Activated naive CD4-positive, alpha-beta T cell treated with Interleukin-2 at 50 U/mL for 16 hours (primary cell): ENCODE measurements at places on chromosomes 1 and 21.

DNA sequence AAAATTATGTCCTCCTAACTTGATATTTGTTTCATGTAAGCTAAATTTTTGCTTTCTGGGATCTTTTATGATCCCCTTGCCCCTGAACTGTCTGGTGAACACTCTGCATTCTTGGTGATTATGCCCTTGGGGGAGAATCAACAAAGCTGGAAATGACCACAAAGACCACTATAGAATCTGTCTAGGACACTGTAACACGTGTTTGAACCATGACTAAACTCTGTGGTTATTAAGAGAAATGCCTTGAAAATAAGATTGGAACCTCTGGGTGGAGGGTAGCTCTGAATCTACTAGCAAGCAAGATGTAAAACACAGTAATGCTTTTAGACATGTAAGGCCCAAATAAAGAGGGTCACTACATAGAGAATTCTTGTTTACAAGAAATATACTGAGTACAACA lies 237.5 kb downstream of the HMCN1 start:
- no peak for DNase-seq

DNA sequence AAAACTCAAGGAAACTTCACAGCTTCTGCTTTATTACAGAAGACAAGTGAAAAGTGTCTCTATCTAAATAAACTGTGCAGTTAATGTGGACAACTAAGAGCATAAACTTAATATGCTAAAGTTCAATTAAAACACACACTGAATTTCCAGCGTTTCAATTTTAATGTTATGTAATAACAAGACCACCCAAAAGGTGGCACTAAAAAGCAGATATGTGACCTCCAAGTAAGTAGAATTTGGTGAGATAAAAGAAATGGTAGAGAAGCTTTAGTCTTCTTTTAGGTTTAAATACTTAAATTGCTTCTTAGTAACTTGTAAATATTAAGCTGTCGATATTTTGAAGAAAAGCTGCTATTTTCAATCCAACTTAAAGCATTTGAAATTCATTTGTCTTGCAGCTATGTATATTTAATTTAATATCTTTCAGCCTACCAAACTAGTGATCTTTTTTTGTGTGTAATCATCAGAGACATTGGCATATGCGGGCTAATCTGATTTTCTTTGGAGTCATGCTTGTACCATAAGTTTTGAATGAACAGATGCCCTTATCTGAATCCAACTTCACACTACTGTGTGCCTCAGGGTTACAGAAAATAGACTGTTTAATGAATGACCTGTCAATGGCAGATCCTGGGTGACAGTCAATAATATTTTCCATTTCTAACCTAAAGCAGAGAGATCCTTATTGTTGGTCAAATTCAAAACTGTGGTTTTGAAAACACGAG lies 36.5 kb upstream of the ADAMTS1 start:
- DNase-seq, result no peak

DNA sequence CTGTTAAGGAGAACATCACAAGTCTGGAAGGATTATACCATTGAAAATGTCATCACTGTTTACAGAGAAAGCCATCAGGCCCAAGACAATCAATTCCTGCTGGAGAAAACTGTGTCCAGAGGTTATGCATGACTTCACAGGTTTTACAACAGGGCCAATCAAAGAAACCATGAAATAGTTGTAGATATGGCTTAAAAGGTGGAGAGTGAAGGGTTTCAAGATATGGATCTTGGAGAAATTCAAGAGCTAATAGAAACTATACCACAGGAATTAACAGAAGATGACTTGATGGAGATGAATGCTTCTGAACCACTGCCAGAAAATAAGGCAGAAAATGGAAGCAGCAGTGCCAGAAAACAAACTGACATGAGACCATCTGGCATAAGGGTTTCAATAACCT lies 30.2 kb downstream of the USP1 start:
- DNase-seq, result no peak

GRCh38 chr1:108027389-108027788 lies 62.4 kb upstream of the VAV3 start:
- no peak for DNase-seq

DNA sequence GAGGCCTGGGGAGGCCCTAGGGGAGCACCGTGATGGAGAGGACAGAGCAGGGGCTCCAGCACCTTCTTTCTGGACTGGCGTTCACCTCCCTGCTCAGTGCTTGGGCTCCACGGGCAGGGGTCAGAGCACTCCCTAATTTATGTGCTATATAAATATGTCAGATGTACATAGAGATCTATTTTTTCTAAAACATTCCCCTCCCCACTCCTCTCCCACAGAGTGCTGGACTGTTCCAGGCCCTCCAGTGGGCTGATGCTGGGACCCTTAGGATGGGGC lies 5.2 kb downstream of the ELF3 start:
- no peak for DNase-seq

DNA sequence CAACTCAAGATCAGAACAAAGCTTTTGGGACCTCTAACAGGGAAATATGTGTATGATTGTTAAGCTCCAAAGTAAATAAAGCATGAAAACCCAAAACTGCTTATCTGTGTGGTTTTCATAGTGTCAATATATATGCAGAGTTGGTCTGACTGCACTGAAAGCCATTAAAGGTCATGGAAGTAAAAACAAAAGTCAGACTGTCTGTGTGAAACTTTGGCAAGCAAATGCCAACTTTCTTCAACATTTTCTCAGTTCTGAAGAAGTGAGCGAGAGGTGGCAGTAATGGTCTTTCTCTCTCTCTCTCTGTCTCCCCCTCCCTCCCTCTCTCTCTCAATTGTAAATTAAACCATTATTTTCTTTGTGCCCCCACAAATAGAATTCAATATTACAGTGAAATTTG lies 100.1 kb upstream of the S1PR1 start:
- no peak for DNase-seq

DNA sequence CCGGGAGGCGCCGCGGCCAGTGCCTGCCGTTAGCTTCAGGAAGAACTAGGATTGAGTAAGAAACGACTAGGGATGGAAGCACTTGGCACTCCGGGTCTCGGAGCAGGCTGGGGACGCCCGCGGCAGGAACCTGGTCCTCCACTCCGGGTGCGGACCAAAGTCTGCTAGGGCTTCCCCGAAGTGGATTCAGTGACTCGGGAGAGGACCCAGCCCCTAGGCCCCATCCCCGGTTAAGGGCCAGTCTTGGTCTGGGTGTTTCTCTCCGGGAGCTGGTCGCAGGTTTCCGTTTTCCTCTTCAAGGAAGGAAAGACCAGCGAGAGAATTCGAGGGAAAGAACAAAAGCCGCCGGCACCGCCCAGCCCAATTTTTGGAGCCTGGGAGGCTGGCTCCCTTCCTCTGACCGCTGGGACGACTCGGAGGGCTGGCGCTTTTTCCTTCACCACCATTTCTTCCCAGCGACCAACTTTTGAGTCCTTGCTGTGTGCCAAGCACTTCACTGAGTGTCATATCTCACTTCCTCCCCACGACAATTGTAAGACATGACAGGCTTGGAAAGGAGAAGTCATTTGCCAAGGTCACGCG lies 16.8 kb upstream of the STMN1 start:
- no peak for DNase-seq

DNA sequence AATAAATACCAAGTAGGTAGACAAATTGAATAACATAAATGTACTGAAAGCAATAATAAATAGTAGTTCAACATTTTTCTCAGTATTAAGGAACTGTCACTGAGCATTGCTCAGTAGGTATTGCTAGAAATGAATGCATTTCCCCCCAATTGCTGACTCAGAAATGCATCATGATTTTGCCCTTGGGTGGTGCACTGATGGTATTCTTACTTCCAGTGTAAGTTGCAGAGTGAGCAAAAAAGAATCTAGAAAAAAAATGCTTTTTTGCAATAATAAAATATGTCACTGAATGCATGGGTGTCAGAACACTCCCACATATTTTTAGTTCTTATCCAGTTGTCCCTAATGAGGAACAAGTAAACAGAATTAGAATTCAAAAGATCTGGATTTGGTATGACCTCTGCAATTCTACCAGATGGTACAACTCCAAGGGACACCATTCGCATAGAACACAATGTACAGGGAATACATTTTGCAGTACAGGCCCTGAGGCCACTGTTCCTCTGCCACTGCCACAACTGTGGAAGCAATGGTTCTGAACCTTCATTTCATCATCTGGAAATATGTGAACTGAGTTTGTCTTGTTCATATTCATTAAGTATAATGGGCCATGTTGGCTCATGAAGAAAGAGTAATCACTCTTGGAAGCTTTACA lies 78.0 kb downstream of the ATP6V1G3 start:
- peak; percentile 6 for DNase-seq

DNA sequence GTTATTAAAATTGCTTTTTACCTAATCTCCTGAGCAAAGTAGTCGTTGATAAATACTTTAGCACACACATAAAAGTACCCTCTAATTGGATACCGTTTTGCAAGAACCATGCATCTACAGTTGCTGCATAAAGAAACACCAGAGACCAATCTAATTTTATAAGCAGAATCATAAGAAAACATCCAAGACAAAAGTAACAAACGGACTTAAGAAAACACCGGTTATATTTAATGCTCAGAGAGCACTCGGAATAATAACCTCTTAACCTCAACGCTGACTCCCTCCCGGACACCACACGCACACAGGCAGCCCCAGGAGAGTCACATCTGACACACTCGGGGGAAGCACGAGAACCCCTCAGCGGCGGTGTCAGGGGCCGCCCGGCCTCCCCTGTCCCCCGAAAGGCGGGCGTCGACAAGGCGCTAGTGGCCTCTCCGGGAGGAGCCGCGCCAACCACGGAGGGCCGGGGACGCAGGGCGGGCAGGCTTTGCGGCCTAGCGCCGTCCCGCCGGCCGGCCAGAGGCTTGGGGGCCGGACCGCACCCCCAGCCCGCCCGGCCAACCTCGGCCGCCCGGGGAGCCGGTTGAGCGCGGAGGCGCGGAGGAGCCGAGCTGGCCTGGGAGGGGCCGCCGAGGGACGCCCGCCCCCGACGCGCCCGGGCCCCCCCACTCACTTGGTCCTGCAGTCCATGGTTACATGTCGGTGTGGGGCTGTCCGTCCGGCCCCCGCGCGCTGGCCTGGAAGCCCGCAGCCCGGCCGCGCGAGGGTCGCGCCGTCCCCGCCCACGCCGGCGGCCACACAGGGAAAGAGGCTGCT lies 606 bp downstream of the DENND1B start:
- DNase-seq, result peak; percentile 66

GRCh38 chr1:7641587-7642417 lies 129.3 kb upstream of the VAMP3 start:
- no peak for DNase-seq

- no peak for DNase-seq
Measured at GRCh38 chr1:46199233-46199749, 1.1 kb upstream of the POMGNT1 start.

DNA sequence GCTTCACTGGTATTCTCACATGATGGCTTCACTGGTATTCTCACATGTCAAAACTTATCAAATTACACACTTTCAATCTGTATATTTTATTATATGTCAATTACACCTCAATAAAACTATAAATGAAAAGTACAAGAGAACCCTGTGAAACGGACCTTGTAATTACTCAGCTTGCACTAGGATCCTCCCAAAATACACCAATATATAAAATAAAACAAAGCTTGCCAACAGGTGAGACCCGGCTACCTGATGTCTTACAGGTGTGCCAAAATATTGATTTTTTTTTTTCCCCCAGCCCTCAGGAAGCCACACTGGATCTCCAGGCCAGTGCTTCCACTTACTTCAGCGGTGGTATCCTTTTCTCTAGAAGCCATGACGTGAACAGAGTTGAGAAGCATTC lies 22.9 kb downstream of the PIK3C2B start:
- no peak for DNase-seq

- DNase-seq, result no peak
Measured at GRCh38 chr1:238409932-238410331, 519.2 kb upstream of the ZP4 start.

GRCh38 chr1:162899422-162900146 lies 38.6 kb upstream of the CCDC190 start:
- DNase-seq, result no peak

- DNase-seq, result no peak
Measured at GRCh38 chr1:180981596-180982387, 40.9 kb downstream of the STX6 start.

GRCh38 chr1:24903011-24903461 lies 27.0 kb downstream of the RUNX3 start:
- DNase-seq, result peak; percentile 1

- DNase-seq, result no peak
Measured at GRCh38 chr1:109832945-109833344, 69.2 kb upstream of the EPS8L3 start.

DNA sequence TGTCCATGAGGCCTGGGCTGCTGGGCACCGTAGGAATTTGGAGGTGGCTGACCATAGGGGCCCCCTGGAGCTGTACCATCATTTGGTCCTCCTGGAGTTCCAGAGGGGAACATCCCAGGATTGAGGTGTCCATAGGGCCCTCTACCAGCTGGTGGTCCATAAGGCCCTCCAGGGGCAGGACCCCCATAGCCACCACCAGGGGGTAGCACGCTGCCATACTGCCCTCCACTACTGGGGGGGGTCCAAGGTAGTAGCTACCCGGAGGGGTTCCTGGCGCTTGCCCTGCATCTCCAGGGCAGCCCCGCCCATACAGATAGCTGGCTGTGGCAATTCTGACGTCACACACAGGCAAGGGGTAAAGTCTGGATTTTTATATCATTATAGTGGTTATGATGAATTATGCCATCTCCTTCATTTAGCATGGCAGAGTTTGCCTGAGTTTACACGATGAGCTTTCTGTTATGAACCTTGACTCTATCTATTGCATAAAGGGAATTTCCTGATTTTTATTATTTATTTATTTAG lies 13.2 kb downstream of the MDM4 start:
- no peak for DNase-seq

- DNase-seq, result peak; percentile 14
Measured at GRCh38 chr1:179036844-179037465, 11.3 kb downstream of the FAM20B start.

DNA sequence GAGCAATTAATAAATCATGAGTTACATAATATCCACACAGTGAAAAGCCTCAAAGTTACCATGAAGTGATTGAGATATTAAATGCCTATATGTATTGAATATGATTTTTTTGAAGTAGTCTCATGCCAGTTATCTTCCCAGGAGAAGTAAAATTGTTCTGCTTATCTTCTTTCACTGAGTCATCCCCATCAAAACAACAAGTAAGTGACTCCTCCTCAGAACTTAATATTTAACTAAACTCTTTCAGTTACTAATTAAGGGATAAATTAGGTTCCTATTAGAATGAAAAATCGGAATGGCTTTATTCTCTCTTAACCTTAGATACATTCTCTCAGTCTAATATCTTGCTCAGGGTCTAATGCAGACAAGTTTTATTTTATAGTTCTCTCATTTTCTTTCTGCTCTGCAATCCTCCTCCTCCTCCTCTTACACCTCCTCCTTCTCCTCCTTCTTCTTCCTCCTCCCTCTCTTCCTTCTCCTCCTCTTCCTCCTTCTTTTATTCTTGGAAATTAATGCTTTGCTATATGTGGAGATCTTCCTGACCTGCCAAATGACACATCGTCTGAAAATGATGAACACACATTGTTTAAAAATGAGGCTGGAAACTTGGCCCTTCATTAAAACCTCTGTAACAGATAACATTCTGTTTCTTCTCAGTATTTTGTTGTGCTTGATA lies 110.9 kb downstream of the RUNX1 start:
- no peak for DNase-seq
